ENCODE measurements at places on chromosomes 4 and X.

DNA sequence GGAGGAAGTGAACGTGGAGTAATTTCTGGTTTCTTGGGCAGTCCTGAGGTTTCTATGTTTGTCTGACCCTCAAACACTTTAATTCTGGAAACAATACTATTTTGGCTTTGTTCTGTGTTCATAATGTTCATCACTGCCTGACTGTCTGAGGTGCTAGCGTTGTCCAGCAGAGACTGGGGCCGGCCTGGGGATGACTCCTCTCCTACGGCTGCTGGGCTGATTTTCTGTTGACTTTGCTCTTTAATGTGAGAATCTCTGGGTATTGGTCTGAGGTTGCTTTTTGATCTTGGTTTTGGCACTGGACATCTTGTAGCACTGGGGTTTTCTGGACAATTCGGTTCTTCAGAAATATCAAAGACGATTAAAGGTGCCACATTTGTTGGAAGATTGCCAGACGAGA lies 75.8 kb downstream of the RPS3A start:
- no peak for DNase-seq

GRCh38 chr4:82891707-82892466 lies 934 bp upstream of the SEC31A start:
- no peak for DNase-seq

DNA sequence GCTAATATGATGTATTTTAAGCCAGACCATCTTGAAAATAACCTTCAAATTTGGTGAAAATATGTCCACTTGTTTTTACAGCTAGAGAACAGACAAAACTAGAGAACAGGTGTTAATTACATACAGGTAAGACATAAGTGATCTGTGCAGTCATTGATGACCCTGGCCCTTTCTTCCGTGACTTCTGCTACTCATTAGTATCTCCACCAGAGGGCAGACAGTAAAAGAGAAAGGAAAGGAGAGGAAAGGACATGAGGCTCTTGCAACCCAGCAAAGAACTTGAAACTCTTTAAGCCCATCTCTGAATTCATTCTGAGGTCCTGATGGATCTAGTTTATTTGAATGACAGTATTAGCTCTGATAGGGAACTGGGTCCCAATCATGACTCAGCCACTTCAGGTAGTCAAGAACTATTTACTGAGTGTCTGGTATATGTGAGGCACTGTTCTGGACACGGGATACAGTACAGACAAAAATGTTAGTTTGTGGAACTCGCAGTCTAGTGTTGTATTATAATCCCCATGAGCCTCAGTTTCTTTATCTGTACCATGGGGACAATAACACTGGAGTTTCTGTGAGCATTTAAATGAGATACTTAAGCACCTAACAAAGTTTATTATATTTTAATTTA lies 121.0 kb upstream of the TEX13D start:
- peak; percentile 33 for DNase-seq

DNA sequence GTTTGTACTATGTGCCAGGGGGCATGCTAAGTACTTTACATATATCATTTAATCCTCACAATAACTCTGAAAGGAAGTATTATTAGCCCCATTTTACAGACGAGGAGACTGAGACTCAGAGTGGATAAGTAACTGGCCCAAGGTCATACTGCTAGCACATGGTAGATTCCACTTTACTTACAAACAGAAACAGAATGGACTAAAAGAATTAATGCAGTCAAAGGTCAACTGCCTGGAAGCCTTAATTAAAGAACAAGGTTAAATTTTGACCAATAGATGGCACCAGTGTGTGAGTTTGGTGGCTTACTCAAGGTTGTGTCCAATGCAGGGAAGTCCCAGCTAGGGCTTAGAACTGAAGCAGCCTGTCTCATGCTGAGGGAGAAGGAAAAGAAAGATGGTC lies 4.7 kb downstream of the RIPPLY1 start:
- DNase-seq, result peak; percentile 17

GRCh38 chr4:122541996-122542395 lies 78.9 kb downstream of the IL21 start:
- DNase-seq, result no peak

All from NCI-H1105 treated with DMSO at 0.1 percent for 48 hours (cell line).